Esophagus squamous epithelium (tissue), 5 donors: ENCODE measurements at places on chromosomes 5 and 9. TPM values are rescaled to one million over a fixed set of nuclear protein-coding genes. Genes with fewer than 3 reads are reported as not detected.
A peak's percentile ranks its signal among the peaks of the same experiment; 100 is the strongest.

- H3K27me3 ChIP-seq: no peaks in the 10 kb centered on the region
- H3K27ac ChIP-seq: no peak overlapping the region
- no peaks in the 10 kb centered on the region for H3K4me1 ChIP-seq
- no peak overlapping the region for H3K4me3 ChIP-seq
Measured at GRCh38 chr5:122668552-122668951, 106.3 kb upstream of the SNX2 start.

GRCh38 chr9:4538621-4539020, 48.4 kb downstream of the SLC1A1 start:
- no peaks in the 10 kb centered on the region for H3K27me3 ChIP-seq
- no peak for DNase-seq
- no peak overlapping the region for H3K4me3 ChIP-seq
- no peaks in the 10 kb centered on the region for H3K36me3 ChIP-seq
- no peaks in the 10 kb centered on the region for H3K4me1 ChIP-seq
- H3K27ac ChIP-seq: no peak overlapping the region

GRCh38 chr9:134943836-134944235, 26.1 kb upstream of the FCN1 start:
- H3K4me3 ChIP-seq: no peak overlapping the region
- peaks cover 97% of the 10 kb centered on the region for H3K27me3 ChIP-seq
- H3K27ac ChIP-seq: no peak overlapping the region
- no peaks in the 10 kb centered on the region for H3K36me3 ChIP-seq

DNA sequence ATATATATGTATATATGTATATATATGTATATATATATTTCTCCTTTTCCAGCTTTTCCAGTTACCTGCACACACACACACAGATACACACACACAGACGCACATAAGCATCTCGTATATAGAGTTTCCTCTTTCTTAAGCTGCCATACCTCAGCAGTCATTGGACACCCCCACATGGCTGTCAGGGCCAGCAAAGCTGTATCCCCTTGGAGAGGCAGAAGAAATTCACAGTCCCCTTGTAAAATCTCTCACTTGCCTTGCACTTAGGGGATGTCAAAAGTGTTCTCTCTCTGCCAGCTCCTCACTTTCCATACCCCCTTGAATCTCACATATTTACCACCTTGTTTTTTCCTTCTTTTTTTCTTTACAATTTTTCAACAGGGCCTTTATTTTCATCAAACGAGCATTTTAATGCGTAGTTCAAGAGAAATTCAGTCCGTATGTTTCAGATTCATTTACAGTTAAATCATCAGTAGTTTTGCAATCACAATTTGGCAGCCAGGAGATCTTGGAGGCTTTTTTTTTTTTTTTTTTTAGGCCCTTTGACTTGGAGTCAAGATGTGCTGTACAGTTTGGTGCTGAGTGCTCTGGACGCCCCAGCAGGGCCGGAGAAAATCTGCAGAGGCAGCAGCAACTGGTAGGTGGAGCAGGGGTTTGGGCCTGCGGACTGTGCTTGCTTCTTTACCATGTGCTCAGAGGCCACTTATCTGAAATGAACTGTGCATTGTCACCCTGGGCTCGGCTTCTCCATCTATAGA, 244.9 kb upstream of the KLF4 start:
- no peaks in the 10 kb centered on the region for H3K36me3 ChIP-seq
- H3K4me3 ChIP-seq: no peak overlapping the region
- DNase-seq: no peak
- H3K27ac ChIP-seq: peak overlapping the region; percentile 81
- no peaks in the 10 kb centered on the region for H3K27me3 ChIP-seq
- H3K4me1 ChIP-seq: peaks cover 73% of the 10 kb centered on the region

SOX30 gene
- total RNA-seq: not detected

ALAD gene
- total RNA-seq: 35.3 TPM
